ENCODE measurements at places on chromosomes 6 and 20.

DNA sequence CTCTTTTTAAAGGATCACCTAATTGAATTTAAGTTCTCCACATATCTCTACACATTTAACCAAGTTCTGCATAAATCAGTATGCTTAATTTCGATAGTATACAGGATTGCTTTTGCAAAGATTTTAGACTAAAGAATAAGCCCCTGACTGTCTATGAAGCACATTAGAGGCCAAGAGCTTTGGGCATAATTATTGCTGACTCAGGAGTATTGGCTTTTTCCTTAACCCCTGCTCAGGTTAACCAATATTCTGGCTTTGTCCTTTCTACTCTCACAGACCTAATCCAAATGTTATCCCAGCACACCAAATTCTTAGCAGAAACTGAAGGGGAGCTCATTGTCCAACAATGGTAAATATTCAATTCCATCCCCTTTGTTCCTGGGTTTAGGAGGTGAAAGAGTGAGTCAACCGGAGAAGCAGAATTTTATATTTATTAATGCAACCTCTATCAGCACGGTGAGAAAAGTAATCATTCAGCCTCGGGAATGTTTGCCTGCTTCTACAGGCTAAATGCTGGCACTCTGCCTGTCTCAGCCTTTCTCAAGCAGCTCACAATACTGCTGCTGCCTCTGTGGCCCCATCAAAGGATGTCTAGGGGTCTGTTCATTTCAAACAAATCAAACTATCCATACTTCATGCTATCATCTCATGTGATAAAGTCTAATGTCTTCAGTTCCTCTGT, 125.0 kb downstream of the SIM1 start:
- no peak for DNase-seq

- DNase-seq = peak; percentile 42
These were observed 54.4 kb downstream of the GOPC start for GRCh38 chr6:117547688-117548621.

GRCh38 chr6:2960935-2961334, 10.4 kb downstream of the SERPINB6 start:
- no peak for DNase-seq

DNA sequence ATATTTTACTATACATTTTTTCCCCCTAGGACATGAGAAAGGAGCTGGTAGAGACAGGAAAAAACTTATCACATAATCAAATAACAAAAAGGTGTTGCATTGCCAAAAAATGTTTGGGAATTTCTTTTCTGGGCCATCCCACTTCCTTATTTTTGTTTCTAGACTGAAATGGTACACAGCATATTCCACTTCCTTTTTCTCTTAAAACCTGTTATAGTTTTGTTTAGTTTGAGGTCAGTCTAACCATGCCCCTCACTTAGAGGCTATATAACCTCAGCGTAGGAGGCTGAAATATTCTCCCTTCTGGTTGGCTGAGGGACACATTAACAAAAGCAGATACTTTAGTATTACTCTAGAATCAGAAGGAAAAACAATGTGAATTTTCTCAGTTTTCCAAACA, 323.9 kb downstream of the GJA1 start:
- DNase-seq = no peak

- no peak for DNase-seq
These were observed 100.6 kb downstream of the DCDC2 start for GRCh38 chr6:24257282-24257681.

- no peak for DNase-seq
These were observed 4.1 kb downstream of the ANGPT4 start for GRCh38 chr20:911882-912600.

GRCh38 chr6:74879976-74880375, 325.9 kb downstream of the COL12A1 start:
- no peak for DNase-seq

DNA sequence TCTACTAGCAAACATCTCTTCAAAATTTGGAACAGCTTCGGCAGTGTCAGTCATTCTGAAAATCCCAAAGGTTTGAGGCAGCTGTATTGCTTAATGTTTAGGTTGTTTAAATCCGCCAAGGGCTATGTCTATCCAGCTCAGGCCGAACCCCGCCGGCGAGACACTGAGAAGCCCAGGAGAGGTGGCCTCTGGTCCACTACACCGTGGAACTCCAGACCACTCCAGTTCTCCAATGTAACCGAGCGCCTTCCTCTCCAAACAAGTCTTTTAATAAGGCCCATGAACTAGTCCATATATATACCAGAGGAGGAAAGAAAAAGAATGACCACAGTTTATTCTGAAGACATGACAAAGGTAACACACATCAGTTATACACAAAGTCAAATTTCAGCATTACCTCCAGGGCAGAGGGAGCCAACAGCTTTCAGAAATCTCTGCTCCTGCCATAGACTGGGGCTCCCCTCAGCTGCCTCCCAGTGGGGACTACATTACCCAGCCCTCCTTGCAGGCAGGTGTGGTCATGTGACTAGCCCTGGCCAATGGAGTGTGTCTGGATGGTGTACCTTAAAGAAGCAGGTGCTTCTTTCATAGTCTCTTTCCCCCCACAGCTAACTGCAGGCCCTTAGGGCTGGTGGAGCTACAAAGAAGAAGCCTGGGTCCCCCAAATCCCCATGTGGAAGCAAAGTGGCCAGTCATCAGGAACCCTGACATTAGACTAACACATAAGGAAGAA, at the start of gene RAMACL:
RAMACL (minus strand) TSS at position 255 of the 733 bp plus-strand sequence; CDS start at position 54, 201 bp downstream.
- DNase-seq = no peak

- no peak for DNase-seq
These were observed 174.8 kb downstream of the SASH1 start for GRCh38 chr6:148517470-148517869.

Data from prostate gland (tissue), 2 donors.